ENCODE measurements at places on chromosomes 11 and 22.

DNA sequence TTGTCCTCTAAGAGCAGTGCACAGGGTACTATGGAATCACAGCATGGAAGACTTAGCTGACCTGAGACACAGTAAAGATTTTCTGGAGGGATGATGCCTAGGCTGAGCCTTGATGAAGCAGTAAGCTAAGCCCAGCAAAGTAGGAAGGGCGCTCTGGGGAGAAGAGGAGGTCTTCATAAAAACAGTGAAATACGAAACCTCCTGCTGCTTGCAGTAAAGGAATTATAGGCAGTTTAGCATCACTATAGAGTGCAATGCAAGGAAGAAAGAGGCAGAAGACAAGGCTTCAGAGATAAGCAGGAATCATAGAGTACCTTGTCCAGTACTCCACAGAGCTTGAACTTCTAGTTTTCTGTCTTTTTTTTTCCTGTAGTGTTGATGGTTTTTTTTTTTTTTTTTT lies 555.7 kb upstream of the CADM1 start:
- no peak for DNase-seq

DNA sequence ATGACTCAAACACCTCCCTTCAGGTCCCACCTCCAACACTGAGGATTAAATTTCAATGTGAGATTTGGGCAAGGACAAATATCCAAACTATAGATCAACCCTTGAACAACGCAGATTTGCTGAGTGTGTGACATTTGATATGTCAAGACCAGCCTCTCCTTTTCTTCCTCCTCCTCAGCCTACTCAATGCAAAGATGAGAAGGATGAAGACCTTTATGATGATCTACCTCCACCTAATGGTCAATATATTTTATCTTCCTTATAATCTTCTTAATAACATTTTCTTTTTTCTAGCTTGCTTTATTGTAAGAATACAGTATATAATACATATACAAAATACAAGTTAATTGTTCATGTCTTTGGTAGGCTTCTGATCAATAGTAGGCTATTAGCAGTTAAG lies 67.5 kb upstream of the MPPED2 start:
- DNase-seq = no peak

DNA sequence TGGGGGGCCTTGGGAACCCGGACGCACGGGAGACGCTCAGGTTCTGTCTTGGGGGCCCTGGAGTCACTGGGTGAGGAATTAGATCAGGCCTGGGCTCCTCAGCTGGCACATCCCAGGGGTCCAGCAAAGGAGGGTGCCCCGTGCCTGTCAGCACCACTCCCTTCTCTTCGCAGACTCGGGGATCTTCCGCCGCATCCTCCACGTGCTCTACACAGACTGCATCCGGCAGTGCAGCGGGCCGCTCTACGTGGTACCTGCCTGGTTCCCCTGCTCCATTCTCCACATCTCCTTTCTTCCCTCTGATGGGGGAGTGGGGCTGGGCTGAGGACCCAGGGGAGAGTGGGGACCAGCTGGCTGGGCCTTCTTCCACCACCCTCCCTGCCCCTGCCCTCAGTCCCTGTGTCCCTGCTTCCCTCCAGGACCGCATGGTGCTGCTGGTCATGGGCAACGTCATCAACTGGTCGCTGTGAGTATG lies 6.7 kb upstream of the TAGLN start:
- DNase-seq = no peak

GRCh38 chr11:111570796-111571195 lies 30.3 kb downstream of the LAYN start:
- DNase-seq = no peak

- no peak for DNase-seq
Observed at GRCh38 chr11:73121692-73122091, 20.4 kb downstream of the FCHSD2 start.

GRCh38 chr11:116473790-116474346 lies 298.9 kb downstream of the BUD13 start:
- no peak for DNase-seq

DNA sequence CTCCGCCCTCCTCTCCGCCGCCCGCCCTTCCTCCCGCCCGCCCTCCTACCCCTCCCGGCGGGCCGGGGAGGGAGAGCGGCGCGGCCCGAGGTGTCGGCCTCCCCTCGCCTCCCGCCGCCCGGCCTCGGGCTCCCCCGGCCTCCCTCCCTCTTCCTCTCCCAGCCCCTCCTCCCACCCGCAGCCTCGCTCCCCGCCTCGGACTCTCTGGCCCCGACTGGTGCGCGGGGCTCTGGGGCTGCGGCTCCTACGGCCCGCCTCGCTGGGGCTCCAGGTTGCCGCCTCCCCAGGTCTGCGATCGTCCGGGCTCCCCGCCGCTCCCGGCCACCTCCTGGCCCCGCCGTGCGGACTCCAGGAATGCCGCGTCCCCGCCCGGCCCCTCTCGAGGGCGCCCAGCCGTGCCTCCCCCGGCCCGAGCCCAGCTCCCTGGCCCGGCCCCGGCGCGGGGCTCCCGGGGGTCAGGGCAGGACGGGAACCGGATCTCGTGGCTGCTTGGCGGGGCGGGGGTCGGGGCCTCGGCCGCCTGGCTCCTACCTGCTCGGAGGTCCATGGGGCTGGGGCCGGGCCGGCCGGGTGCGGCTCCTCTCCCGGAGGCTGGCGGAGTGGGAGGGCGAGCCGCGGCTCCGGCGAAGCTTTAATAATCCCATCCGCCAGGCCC lies at the start of gene CLCF1:
TSS of gene CLCF1 (minus strand) at position 606 of the 655 bp plus-strand sequence. CDS start at position 547, 59 bp downstream.
- no peak for DNase-seq

GRCh38 chr11:93528252-93528651 lies 14.9 kb downstream of the SMCO4 start:
- no peak for DNase-seq

DNA sequence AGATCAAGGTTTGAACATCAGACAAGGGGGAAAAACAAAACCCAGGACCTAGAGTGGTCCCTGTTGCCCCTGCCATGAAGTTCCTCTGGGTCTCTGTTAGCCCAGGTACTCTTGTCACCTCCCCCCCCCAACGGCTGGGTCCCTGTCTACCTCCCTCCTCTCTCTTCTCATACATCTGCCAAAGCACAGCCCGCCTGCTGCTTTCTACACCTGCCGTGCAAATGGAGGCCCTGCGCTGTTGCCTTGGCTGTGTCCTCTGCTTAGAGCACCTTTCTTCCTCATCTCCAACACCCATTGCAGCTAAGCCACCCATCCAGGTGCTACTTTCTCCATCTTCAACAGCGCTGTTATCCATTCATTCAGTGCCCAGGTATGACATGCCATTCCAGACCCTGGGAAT lies 99.2 kb downstream of the TP53I11 start:
- DNase-seq = no peak

GRCh38 chr11:29272019-29272654 lies 744.7 kb downstream of the KCNA4 start:
- DNase-seq = no peak

DNA sequence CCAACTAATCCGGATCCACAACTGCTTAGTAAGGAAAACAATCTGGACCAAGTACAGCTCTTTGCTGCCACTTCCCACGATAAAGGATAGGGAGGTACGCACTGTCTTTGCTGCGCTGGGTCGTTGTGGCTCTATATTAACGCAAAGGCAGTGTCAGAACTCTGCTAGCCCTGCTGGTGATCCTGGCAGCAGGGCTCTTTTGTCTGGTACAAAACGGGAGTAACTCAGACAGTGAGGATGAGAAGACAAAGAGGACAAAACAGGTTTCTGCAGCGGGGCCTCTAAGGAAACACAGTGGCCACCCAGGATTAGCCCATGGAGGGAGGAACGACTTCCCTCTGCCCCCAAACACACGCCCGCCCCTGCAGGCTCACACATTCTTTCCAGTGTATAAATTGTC lies 26.1 kb downstream of the GAL start:
- no peak for DNase-seq

GRCh38 chr11:32152216-32152615 lies 61.3 kb downstream of the RCN1 start:
- no peak for DNase-seq

DNA sequence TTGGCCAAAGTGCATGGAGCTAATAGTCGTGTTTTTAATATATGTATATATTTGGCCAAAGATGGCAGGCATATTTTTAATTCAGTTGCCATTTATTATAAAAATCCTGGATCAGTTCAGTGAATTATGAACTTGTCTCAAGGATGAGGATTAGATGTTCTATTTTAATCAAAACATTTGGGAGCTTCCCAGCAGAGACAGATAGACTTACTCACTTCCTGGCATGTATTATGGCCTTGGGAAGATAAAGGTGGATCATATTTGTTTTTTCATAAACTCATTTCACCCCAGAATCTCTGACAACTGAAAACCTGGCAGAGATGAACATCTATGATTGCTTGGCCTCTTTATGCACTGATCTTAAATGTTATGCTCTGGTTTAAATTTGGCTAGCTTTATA lies 148.8 kb downstream of the NCAM1 start:
- DNase-seq = no peak

GRCh38 chr11:76302996-76303395 lies 77.9 kb downstream of the THAP12 start:
- DNase-seq = no peak

- DNase-seq = peak; percentile 88
Observed at GRCh38 chr11:65498977-65499712, at the start of gene MALAT1. TSS of gene MALAT1 (plus strand) at chr11:65499045.

DNA sequence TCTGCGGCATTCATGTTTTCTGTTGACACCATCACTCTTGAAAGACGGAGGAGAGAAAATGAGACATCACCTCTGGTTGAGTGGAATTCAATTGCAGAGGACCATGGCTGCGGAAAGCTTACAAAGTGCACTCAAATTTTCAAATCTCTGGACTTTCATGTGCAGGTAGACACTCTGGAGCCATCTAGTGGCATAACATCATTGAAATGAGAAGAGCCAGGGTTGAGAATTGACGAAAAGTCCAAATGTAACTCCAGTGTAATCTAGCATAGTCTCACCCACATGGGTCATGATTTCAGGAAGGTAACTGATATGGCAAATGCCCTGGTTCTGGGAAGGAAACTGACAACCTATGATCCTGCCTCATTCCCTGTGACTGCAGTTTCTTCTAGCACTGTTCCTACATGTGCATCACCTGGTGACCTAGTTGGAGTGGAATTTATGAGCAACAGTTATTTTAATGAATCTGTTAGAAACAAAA lies 687.8 kb downstream of the KCNA4 start:
- DNase-seq = no peak

DNA sequence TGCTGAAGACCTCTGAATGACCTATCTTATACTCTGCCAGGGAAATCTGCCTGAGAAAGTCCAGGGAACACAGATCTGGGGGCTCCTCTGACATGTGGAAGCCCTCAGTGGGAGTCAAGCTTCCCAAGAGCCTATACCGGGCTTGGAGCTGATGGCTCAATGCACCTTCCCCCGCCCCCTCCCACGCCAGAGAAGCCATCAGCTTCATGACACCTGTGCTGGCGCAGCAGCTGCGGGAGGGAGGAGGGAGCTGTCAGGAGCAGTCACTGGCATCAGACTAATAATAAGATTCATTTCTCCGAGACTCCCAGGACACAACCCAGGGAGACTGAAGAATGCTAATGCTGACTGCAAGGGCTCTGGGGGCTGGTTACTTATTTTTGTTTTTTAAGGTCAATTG lies 47.8 kb downstream of the SPATA19 start:
- DNase-seq = no peak

GRCh38 chr11:14611939-14612338 lies 31.7 kb upstream of the PDE3B start:
- no peak for DNase-seq

GRCh38 chr22:39463931-39464390 lies 7.1 kb downstream of the MGAT3 start:
- DNase-seq = peak; percentile 94

- DNase-seq = peak; percentile 34
Observed at GRCh38 chr22:19121631-19122142, 525 bp downstream of the DGCR2 start.

DNA sequence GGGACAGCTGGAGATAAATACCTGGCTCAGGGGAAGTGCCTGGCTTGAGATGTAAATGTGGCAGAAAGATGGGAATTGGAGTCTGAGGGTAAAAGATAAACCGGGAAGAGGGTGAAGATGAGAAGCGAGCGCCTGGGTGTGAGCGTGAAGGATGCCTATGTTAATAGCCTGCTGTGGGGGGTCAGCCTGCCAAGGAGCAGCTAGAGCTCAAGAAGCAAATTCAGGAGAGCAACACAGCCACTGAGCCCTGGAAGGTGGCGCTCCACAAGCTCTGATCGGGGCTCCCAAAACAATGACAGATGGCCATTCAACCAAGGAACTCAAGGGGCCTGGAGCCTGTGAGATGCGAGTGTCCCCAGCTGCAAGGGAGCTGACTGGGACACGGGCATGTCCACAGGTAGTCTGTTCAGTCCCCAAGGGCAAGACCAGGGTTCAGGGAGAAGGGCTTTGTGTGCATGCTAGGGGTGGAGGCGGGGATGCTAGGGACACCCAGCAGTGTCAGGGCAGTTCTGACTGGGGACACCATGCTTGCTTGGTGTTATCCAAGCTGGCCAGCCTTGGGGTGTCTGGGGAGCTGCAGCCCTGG lies 2.8 kb downstream of the GSC2 start:
- DNase-seq = no peak

- DNase-seq = no peak
Observed at GRCh38 chr22:20918663-20919218, 1.5 kb downstream of the CRKL start.

DNA sequence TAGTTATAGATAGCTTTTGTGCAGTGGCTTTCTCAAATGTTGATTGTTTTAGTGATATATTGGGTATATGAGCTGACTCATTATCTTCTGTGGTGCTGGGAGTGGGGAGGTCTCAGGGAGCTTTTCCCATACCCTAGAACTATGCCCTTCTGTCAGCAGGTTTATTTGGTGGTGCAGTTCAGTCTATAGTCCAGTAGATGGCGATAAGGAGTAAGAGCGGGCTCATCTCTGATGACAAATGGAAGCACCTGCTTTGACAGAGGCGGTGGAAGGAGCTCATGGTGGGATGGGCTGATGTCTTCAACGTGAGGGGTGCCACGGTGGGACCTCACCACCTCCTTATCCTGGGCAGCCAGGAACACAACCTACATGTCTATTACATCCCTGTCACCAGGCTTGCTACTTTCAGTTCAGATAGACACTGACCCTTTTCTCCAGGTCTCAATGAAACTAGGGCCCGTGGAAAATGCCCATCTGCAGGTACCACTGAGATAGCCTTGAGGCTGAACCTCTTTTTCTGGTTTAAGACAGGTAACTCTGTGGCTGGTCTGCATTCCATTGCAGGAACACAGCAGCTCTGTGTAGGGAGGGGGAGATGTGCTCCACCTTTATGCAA lies 13.0 kb upstream of the OR6A2 start:
- DNase-seq = no peak

DNA sequence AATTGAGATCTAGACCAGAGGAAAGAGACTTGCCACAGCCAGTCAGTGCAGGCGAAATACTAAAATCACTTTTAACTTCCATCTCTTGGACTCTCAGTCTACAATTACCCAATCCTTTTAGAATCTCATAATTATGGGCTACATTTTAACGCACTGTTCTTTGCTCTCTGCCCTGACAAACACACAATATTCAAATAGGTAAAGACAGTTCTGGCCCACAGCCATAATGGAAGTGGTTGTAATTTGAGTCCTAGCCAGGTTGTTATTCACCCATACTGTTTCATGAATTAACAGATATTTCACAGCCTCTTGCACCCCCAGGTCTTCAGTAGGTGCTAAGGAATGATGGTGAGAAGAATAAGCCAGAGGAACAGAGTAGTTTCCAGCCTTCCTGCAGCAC lies 830 bp downstream of the C11orf97 start:
- no peak for DNase-seq

- DNase-seq = no peak
Observed at GRCh38 chr22:18000441-18001039, 23.8 kb downstream of the MICAL3 start.
